ENCODE measurements at places on chromosomes 12 and 14.

- DNase-seq, result no peak
Measured at GRCh38 chr12:92629349-92630065, 73.3 kb upstream of the PLEKHG7 start.

DNA sequence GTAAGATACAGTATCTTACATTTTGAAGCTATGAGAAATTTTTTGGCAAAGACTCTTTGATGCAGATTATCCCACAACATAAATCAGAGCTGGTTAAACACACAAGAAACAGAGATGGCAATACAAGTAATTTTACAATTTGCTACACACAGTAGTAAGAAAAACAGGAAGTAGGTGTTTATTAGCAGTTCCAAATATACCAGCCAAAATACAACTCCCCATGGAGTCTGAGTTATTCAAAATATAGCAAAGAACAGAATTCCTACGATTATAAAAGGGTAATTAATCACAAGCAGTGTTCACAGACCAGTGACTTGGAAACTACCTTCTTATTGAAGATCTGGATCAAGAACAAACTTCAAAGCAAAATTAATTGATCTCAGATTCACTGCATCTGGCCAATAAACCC, 83.9 kb downstream of the BMP4 start:
- no peak for DNase-seq

GRCh38 chr12:130051900-130052299, 110.4 kb upstream of the FZD10 start:
- DNase-seq, result no peak

GRCh38 chr12:64625243-64626077, 15.2 kb downstream of the RASSF3 start:
- DNase-seq, result no peak

- DNase-seq, result no peak
Measured at GRCh38 chr14:36771028-36771640, 109.5 kb downstream of the PAX9 start.

DNA sequence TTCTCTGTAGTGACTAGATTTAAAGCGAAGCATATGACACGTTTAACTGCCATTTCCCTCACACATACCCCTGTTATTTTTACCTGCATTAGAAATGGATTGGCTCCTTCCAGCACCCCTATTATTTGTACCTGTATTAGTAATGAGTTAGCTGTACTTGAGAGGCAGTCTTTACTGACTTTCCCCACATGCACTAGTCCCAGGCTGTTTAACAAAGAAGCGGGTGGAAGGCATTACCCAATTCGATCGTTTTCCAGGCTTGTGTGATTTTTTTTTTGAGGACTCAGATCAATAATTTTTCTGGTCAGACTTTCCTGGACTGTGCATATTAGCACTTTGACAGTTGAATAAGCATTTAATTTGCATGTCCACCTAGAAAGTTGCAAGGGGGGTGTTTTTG, 46.4 kb downstream of the RAD52 start:
- no peak for DNase-seq

GRCh38 chr12:114698566-114699163, 14.7 kb upstream of the TBX3 start:
- no peak for DNase-seq

DNA sequence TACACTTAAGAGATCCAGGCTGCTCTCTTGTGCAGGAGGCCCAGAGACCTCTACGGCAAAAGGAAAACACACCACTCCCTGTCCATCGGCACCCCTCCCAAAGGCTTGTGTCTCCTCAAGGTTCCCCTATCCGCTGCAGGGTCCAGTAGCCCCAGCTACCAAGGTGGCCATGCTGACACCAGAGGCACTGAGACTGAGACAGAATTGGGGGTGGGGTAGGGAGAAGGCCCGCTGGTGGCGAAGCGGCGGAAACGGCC, 590 bp downstream of the DDIT3 start:
- no peak for DNase-seq

DNA sequence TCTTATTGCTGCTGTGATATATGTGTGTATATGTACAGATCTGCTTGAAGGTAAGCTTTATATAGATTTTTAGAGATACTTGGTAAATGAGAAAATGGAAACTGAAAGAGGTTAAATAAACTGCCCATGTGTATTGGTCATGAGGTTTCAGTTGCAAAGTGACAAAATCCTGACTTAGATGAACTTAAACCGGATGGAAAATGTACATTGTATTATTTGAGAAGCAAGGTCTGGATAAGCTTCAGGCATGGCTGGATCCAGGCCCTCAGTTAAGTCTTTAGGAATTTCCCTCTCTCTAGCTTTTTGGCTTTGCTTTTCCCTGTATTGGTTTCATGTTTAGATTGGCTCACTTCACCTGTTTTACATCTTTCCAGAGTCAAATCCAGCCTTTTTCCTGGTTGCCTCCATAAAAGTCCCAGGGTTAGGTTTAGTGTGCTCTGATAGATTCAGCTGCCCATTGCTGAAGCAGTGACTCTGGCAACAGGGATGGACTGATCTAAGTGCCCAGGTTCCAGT, 21.0 kb upstream of the MAP1LC3B2 start:
- DNase-seq, result no peak

GRCh38 chr12:29343022-29343799, 37.8 kb downstream of the ERGIC2 start:
- no peak for DNase-seq

DNA sequence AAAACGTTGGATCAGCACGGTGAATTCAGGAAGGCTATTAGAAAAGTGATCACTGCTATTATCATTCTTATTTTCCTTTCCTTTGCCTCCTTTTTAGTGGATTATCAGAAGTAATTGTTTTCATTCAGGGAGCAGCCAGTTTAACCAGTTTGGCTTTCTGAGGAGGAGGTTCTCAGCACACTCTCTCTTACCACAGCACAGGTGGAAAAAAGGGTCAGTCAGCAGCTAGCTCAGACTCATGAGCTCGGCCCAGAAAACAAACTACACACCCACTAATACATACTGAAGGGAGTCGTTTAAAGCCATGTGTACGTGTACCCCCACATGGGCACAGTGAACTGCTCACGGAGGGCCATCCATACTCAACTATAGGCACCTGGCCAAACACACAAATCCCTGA, 23.2 kb upstream of the MAGOHB start:
- DNase-seq, result no peak

GRCh38 chr12:129279771-129280170, 426.5 kb downstream of the GLT1D1 start:
- DNase-seq, result no peak

GRCh38 chr14:63361790-63362189, 43.1 kb upstream of the GPHB5 start:
- DNase-seq, result no peak

GRCh38 chr14:58749066-58749669, 111.4 kb downstream of the DACT1 start:
- DNase-seq, result peak; percentile 67

GRCh38 chr12:98253207-98254037, 262.0 kb upstream of the TMPO start:
- no peak for DNase-seq

DNA sequence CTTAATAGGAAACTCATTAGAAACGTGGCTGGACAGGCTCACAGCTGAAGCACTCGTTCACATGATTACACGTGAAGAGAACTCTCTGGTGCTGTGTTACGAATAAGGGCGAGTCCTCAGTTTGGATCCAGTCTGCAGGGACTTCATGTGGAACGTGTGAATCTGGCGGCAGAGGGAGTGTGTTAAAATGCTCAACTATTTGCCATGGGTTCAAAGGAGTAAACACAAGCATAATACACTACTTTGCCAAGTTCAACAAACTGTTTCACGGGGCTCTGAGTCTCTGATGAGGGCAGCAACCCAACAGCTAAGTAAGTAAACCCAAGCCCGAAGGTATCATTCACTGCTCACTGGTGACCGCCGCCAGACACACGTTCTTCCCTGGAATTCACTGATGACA, 42.4 kb downstream of the NUAK1 start:
- no peak for DNase-seq

- no peak for DNase-seq
Measured at GRCh38 chr14:78245238-78245637, 75.1 kb downstream of the NRXN3 start.

DNA sequence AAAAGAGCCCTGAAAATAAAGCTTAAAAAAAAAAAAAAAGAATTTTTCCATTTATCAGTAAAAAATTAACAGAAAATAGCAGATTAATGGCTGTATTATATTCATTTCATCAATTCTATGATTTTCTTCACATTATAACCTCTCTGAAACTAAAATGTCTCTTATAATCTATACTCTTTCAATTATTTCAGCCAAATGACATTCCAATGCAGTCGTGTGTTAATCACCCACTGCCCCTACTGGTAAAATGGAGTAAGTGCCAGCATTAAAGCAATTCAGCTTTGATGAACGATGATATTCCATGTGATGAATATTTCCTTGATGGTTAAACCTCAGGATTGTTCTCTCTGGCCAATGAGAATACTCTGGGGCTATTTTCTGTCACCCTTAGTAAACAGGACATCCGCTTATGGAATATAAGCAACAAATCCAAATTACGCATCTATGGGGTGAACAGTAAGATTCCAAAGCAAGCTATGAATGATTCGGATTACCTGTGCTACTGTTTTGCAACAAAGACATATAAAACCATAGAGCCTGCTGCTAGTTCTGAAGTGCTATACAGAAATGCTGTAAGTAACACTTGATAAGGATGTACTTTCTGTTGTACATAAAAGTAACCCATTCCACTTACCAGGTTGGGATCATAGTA, 20.3 kb upstream of the SYCP3 start:
- DNase-seq, result no peak

GRCh38 chr14:99529899-99530298, 48.7 kb downstream of the CCNK start:
- DNase-seq, result no peak

DNA sequence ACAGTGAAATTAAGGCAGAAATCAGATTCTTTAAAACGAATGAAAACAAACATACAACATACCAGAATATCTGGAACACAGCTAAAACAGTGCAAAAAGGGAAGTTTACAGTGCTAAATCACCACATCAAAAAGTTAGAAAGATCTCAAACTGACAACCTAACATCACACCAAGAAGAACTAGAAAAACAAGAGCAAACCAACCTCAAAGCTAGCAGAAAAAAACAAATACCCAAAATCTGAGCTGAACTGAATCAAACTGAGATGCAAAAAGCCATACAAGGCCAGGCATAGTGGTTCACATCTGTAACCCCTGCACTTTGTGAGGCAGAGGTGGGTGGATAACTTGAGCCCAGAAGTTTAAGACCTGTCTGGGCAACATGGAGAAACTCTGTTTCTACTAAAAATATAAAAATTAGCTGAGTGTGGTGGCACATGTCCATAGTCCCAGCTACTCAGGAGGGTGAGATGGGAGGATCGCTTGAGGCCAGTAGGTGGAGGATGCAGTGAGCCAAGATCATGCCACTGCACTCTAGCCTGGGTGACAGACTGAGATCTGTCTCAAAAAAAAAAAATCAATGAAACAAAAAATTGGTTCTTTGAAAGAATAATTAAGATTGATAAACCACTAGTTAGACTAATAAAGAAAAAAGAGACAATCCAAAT, 33.2 kb upstream of the LDHB start:
- DNase-seq, result no peak

GRCh38 chr12:46548605-46549071, 176.1 kb upstream of the SLC38A2 start:
- no peak for DNase-seq

DNA sequence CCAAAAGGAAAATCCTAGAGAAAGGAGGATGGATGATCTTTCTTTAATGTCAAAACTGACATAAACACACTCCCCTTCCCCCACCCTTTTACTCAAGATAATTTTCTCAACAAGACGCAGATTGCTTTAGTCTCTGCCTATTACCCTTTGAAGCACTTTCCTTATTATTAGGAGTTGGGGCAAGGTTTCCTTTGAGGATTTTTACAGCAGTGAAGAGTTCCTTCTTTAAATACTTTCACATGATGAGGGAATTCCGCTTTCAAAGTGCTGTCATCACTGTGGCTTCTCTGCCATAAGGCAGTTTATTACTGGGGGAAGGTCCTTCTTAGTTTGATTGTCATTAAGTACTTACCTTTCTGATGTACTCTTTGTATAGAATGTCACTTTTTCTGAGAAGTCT, 172.1 kb downstream of the MSRB3 start:
- DNase-seq, result no peak

DNA sequence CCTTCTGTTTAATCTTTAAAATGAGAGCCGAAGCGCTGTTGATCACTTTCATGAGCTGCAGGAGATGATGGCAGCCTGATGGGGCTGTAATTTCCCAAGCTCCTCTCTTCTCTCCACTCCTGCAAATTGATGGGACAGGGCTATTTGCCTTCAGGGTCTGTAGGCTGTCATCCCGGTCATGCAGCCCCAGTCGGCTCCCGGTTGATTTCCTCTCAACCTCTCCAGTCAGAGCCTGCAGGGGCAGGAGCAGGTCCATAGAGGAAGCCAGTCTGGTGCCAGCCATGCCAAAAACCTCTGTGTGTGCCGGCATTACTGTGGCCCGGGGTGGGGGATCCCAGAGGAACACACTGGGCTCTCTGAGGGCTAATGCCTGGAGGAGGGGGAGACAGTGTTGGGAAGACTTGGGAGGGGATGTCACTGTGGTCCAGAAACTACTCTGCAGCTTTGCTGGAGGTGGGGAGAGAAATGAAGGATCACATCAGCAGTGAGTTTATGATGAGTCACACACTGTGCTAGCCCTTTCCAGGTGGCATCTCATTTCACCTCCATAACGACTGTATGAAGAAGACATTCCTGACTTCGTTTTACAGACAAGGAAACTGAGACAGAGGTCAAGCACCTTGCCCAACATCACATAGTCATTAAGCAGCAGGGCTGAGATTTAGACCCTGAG, 46.5 kb upstream of the PRIMA1 start:
- DNase-seq, result no peak

DNA sequence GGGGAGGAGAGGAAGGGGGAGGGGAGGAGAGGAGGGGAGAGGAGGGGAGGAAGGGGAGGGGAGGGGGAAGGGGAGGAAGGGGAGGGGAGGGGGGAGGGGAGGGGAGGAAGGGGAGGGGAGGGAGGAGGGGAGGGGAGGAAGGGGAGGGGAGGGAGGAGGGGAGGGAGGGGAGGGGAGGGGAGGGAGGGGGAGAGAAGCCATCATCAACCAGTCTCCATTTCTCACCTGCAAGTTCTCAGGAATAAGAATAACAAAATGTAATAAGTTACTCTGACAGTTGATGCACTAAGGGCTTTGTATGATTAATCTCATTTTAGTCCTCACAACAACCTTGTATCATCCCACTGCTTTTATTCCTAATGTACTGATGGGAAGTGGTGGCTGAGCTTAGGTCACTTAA, 59.1 kb upstream of the TMEM263 start:
- DNase-seq, result no peak

DNA sequence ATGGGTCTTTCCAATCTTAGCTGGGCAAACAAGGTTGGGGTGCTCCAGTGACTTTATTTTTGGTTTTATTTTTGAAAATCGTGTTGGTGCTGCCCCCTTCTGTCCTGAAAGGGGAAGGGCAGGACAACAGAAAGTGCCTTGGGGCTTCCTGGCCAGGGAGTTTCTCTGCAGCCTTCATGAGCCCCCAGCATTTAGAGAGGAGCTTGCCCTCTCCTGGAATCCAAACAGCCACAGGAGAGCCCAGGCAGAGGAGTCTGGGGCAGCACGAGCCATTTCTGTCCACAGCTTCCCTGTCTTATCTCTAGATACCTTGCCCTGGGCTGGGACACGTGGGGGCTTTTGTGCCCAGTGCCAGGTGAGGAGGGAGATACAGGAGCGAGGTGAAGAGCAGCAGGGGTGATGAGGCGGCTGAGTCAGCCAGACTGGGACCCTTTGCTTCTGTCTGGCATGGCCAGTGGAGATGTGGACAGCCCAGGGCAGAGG, 4.4 kb upstream of the C1RL start:
- DNase-seq, result no peak

GRCh38 chr14:66105815-66106214, 380.4 kb upstream of the CCDC196 start:
- DNase-seq, result no peak
